Heart right ventricle (tissue), 16 donors: ENCODE measurements at places on chromosomes 7 and 10.

DNA sequence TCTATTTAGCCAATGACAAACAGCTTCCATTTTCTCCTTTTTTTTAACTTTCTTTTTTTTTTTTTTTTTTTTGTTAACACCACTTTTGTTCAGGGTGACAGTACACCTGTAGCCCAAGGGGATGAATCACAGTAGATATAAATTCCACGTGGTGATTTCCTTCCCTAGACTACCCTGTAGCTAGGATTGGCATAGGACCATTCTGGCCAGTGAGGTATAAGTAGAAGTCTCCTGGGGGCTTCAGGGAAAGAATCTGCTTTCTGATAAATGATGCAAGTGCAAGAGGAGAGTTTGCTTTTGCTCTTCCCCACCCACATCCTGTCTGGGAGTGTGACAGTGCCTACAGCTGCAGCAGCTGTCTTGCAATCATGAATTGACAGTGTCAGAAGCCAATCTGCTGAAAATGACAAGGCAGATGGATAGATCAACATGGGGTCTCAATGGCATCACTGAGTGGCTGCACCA, 63.2 kb upstream of the TOMM7 start:
- no peak for DNase-seq

GRCh38 chr10:66852811-66853210, 73.0 kb upstream of the LRRTM3 start:
- no peak for DNase-seq

DNA sequence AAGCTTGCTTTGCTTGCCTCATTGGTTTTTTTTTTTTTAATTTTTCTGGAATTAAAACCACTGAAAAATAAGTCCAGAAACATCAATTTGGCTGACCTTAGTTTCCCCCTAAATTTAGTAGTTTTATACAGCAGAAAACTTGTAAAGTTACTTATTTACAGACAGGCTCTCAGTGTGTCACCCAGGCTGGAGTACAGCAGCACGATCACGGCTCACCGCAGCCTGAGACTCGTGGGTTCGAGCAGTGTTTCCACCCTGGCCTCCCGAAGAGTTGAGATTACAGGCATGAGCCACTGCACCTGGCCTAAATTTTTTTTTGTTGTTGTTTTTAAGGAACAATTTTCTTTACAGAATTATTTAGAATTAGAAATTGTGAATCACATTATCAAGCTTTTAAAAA, 250.5 kb downstream of the SDK1 start:
- no peak for DNase-seq

GRCh38 chr7:25926009-25926408, 226.0 kb upstream of the NFE2L3 start:
- DNase-seq, result no peak

DNA sequence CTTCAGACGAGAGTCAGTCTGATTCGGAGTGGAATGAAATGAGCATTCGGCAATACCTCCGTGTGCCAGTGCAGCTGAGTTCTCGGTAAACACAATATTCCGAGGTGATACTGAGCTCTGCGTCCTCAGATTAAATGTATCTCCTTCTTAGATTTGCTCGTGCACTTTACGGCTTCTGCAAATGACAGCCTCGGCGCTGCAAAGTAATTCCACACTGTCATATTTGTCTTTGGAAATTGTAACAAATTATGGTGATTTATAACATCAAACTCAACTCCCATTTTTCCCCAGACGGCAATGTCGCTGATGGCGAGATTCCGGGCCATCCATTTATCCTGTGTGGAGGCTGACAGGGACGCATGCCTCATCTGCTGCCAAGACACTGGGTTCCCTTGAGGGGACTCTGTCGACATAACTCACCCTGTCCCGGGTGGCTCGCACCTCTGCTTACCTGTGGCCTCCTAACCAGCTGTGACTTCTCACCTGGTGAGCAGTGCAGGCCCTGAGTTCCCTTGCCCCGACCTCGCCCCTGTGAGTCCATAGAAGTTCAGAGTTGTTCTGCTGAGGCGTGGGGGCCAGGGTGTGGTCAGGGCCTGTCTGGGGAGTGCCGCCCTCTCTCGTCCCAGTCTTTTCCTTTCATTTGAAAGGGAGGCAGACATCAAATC, 201.9 kb downstream of the ADARB2 start:
- DNase-seq, result no peak

DNA sequence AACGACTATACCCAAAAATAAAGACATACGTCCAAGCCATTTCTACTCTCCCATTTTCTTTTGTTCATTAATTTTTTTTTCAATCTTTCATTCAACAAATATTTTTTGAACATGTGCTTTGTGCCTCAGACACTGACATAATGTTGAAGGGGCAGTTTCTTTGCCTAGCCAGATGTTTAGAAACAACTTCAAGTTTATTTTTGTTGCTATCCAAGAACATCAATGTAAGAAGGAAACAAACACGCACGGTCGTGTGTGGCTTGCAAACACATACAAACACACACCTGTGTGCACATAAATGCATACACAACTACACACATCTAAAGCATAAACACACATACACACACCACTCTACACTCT, 39.9 kb downstream of the BTBD16 start:
- DNase-seq, result no peak

- DNase-seq, result peak; percentile 27
Observed at GRCh38 chr7:23268746-23269145, 22.2 kb downstream of the GPNMB start.

- DNase-seq, result no peak
Observed at GRCh38 chr10:72783410-72783833, 91.5 kb downstream of the MCU start.

GRCh38 chr7:20411372-20411771, 80.7 kb downstream of the ITGB8 start:
- no peak for DNase-seq

DNA sequence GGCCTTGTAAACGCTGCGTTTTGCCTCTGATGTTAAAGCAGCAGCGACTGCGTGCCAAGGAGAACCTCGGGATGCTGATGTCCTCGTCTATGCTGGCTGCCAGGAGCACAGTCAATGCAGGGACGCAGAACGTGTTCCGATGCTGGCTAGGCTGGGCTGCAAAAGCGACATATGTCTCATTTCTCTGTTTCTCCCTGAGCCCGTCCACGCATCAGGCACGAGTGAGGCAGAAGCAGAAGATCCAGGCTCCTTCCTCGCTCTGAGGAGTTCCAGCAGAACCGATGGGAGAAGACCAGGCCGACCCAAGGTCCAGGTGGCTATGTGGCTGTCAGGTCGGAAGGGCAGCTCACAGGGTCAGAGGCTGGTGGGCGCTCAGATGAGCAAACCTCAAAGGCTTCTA, 3.7 kb upstream of the FOXL3 start:
- DNase-seq, result no peak

DNA sequence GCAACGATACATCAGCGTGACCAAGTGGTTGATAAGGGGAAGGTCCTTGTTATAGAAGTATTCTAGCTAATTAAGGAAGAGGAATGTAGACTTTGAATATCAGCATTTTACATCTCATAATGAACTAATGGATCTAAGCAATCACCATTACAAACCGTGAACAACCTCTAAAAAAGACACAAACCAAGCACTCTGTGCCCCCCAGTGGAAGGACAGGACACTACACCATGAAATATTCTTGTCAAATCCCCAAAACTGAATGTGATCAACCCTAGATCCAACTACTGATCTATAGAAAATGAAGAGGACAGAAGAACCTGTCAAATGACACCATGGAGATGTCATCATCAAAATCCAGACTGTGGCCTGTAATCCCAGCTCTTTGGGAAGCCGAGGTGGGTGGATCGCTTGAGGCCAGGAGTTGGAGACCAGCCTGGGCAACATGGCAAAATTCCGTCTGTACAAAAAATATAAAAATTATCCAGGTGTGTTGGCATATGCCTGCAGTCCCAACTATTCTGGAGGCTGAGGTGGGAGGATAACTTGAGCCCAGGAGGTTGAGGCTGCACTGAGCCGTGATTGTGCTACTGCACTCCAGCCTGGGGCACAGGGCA, 111.3 kb upstream of the CARD11 start:
- DNase-seq, result no peak
